ENCODE measurements at places on chromosomes 2 and 18.

GRCh38 chr2:187936228-187936627 lies 355.4 kb upstream of the GULP1 start:
- DNase-seq: no peak

- no peak for DNase-seq
These were observed 49.6 kb upstream of the SLC5A7 start for GRCh38 chr2:107936433-107937359.

DNA sequence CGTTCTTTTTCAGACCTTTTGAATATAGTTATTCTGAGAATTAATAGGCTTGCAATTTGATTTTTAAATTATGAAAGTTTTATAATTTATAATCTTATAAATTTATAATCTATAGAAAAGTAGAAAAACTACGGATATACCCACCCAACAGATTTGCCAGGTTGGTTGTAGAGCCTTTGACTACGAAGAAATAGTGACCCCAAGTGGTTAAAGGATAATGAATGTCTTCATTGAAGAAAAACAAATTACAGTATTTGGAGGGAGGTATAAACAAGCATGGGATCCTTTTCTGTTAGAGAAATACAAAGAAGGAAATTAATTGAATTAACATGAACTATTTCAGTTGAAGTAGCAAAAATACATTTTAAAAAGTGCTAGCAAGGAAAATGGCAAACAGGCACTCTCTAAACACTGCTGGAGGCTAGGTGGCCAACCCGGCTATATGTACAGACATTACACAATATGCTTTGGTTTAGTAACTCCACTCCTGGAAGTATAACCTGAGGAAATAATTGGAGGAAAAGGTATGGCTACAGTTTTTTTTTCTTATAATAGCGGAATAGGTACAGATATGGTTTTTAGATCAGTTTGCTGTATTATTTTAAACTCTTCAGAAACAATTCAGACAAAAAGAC lies 110.9 kb downstream of the MIB1 start:
- DNase-seq: peak; percentile 13

- DNase-seq: no peak
These were observed 8.2 kb upstream of the RMP24 start for GRCh38 chr18:35964319-35964718.

DNA sequence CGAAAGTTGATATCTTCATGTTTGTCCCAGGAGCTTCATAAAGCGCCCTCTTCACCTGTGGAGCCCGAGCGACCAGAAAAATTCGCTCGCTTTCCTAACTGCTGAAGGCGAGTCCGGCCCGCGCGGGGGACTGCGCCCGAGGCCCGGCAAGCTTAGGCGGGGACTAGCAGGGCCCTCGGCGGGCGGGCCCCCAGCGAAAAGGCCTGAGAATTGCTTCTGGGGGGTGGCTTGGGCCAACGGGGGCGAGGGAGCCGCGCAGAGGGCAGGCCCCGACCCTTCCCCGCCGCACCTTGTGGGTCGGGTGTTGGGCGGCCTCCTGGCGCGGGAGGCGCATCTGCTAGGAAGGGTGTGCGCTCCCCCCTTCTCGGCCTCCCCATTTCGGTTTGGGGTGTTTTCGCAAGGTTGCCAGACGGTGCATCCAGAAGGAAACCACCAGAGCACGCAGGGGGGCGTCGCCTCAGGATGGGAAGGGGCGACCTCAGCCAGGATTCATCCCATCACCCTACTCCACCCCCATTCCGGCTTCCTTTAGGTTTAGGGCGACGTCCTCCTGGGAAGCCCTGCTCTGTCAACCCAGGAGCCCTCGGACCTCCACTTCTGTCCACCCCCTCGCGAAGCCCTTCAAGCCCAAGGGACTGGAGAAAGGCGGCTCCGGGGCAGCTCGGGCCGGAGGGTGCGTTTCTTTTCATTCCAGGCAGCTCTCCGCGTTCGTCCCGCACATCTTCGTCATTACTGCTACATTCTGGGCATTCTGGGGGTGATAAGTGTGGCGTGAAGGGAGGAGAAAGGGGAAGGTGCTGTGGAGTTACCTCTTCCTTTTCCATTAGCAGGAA lies 9.1 kb downstream of the SP9 start:
- DNase-seq: no peak

GRCh38 chr18:48800466-48800865 lies 150.3 kb downstream of the SMAD7 start:
- DNase-seq: no peak

- DNase-seq: no peak
These were observed 82.1 kb downstream of the HS1BP3 start for GRCh38 chr2:20568501-20569463.

- DNase-seq: no peak
These were observed 1055.5 kb upstream of the KLHL29 start for GRCh38 chr2:22329211-22330154.

DNA sequence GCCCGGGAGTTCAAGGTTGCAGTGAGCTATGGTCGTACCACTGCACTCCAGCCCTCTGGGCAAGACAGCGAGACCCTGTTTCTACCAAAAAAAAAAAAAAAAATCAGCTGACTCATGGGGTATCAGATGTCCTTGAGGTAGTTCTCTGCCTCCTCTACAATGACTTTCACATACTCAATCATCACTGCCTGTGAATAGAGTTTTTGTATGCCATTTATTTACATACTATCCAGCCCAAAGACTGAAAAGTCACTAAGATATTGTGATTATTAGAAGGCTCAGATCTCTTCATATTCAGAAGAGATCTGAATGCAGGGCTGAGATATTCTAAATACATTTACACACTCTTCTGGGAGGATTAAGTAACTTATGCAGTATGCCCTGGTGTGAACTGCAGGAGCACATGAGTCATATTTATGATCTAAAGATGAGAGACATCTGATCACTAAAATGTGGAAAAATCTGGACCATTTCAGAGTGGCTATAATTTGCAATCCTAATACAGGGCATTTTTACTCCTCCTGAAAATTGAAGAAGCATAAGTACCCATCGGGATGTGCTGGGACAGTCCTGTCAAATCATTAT lies 38.9 kb downstream of the KLF7 start:
- no peak for DNase-seq

GRCh38 chr2:206086716-206087350 lies 859 bp upstream of the INO80D start:
- DNase-seq: peak; percentile 20

- DNase-seq: no peak
These were observed 559.9 kb upstream of the ID2 start for GRCh38 chr2:8121826-8122513.
